ENCODE measurements at places on chromosomes 11 and 22.

- DNase-seq, result no peak
These were observed 6.6 kb upstream of the ASCL2 start for GRCh38 chr11:2277008-2277346.

- peak; percentile 65 for DNase-seq
These were observed 45.2 kb downstream of the PLAAT5 start for GRCh38 chr11:63445720-63446119.

DNA sequence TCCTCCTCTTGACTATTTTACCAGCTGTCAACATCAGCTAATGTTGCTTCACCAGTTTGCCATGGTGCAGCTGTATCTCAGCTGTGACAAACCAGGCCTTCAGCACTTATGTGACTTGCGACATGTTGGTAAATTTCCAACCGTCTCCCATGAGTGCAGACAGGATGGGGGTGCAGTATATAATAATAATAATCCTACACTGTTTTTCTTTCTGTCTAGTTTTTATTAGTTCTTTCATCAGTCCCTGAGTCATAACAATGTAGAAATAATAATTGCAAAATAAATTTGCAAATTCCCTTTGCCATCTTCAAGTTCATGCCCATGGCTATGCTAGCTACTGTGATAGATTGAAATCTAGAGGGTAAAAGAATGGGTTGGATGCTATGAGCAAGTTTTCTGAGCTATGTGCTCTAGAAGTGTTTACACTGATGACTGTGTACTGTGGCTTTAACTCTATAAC, 4.9 kb downstream of the MMP13 start:
- DNase-seq, result peak; percentile 28

DNA sequence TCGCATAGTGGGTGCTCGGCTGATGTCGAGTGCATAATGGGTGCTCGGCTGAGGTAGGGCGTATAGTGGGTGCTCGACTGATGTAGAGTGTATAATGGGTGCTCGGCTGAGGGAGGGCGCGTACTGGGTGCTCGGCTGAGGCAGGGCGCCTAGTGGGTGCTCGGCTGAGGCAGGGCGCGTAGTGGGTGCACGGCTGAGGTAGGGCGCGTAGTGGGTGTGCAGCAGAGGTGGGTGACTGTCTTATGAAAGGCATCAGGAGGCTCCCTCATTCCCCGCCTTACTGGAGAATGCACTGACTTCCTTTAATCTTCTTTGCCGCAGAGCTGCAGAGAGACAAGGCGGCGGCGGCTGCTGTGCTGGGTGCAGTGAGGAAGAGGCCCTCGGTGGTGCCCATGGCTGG, 33.8 kb downstream of the ARHGAP8 start:
- DNase-seq, result no peak

DNA sequence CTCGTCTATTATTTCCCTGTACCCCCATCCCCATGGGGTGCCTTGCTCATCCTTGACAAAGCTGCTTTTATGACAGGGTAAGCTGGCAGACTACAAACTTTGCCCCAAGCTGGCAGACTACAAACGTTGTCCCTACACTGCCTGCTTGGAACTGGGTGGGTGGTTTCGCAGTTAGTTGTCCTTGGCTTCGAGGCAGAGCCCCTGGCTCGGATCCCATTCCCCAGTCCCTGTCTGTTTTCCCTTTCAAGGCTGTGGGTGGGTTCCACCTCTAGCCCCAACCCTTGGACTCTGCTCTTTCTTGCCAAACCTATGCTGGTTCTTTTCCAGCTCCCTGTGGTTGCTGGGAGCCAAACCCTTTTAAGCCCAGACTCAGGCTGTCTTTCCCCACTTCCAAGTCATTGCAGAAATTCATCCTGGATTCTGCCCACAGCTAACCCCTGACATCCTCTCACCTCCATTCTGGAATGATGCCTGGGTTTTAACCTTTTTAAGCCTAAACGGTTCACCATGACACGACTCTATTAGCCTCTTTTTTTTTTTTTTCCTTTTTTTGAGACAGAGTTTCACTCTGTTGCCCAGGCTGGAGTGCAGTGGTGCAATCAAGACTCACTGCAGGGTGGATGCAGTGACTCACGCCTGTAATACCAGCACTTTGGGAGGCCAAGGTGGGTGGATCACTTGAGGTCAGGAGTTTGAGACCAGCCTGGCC, 9.2 kb upstream of the RBM14 start:
- peak; percentile 71 for DNase-seq

DNA sequence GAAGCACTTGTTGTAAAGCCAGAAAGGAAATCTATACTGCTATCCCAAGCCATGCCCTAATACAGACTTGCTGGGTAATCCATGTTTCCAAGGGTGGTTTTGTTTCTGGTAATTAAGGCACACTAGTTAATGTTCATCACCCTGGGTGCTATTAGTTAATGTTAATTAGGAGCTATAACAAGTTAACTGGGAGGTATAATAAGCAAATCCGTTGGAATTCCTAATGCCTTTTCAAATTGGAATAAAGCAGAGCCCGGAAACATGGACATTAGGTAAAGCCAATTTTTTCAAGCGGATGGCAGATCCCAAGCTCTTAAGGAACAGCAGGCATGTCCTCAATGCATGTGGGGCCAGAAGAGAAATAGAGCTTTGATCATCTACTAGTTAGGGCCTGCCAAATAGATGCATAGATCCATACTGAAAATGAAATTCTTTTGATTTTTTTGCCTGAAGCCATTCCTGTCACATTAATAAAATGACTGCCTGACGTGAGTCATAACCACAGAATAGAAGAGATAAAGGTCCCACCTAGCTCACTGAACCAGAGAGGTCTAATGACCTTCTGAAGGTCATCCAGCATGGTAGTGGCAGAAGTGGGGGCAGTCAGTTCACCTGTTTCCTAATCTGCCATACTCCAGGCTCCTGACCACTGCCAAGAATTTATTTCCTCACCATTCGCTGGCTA, 28.5 kb upstream of the CCDC34 start:
- no peak for DNase-seq

GRCh38 chr11:11898648-11899047, 56.9 kb downstream of the USP47 start:
- DNase-seq, result no peak

- peak; percentile 9 for DNase-seq
These were observed 16.3 kb downstream of the PPFIBP2 start for GRCh38 chr11:7530013-7530640.

- DNase-seq, result peak; percentile 37
These were observed 8.0 kb downstream of the PHLDB1 start for GRCh38 chr11:118615282-118615975.

GRCh38 chr11:65314501-65315203, at the start of gene CDC42EP2:
Gene CDC42EP2 (plus strand): TSS chr11:65314866. CDS start chr11:65320899, 6,033 bp downstream.
- peak; percentile 89 for DNase-seq

DNA sequence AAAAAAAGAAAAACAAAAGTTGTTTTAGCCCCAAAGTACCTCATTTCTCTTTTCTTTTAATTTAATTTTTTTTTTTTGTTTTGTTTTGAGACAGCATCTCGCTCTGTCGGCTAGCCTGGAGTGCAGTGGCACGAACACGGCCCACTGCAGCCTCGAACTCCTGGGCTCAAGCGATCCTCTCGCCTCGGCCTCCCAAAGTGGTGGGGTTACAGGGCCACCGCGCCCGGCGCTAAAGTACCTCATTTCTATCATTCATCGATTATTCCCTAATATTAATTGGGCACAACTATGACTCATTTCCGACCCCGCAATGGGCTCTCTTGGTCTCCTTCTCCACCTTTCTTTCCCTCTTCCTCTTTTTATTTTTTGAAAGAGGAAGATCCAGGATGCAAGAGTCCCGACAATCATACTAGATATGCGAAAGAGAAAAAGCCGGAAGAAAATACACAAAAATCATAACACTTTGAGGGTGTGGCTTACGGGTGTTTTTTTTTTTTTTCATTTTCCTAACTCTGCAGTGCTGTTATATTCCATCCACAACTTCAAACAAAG, 475 bp upstream of the AIP start:
- DNase-seq, result no peak

DNA sequence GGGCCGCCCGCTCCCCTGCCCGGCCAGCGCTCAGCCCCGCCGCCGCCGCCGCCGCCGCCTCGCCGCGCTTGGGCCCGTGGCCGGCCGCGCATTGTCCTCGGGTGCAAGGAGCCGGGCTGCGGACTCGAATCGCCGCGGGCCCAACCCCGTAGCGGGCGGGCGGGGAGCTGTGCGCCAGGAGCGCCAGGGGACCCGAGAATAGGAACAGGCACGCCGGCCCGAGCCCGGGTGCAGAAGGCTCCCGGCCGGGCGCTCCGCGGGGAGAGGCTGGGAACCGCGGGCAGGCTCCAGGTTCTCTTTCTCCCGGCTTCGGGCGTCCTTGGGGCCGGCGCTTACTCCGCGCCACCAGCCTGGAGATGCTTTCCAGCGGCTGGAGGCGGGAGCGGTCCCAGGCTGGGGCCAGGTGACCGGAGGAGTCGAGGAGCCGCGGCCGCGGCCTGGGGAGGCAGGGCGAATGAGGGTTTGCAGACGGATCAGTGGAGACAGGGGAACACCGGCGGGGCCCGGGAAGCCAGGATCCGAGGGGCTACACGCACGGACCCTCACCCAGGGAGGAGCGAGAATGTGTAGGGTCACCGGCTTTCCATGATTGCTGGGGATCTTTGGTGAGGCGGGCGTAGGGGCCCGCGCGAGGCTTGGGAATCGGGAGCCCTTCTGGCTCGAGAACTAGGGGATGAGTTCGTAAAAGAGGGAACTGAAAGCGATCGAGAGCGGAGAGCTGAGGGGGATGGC, 726 bp downstream of the PKNOX2 start:
- peak; percentile 45 for DNase-seq

DNA sequence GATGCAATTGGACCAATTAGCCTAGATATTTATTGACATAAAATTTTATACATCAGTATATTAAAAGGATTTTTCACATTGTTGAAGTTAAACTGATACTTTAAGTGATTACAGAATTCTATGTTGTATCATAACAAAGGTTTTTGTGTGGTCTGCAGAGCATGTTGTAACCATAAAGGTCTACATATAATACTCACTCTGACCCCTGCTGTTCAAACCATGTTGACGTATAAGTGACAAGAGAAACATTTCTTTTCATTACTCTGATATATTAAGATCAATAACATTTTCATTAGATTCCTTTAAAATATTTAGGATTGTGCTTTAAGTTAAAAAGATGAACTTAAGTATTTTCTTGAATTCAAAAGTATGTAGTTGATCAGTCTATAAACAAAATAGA, 63.9 kb downstream of the GAS2 start:
- no peak for DNase-seq

DNA sequence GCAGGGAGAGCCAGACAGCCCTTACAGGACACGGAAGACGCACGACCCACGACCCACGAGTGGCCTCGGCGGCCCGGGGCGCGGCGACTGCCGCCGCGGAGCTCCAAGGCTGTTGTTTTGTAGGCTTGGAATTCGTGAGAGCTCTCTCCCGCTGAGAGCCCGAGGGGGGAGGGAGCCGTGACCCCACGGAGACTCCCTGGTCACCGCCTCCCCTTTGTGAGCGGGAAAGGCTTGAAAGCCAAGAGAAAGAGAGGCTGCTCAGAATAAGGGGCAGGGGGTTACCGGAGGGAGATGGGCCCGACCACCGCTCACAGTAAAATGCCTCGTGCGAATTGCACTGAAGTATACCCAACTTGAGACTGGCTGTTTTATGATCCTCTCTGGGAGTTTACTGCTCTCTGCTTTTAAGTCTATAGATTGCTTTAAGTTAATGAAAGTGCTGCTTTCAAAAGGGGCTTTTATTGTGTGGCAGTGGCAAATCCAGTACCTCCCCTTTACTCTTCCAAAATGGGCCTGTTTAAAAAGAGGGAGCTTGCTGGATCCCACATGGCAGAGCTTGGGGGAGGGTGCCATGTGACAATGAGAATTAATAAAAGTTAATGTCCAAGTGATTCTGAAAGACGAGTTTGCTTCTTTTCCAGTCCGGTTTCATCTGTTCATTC, 2.9 kb downstream of the PKNOX2 start:
- DNase-seq, result peak; percentile 51

DNA sequence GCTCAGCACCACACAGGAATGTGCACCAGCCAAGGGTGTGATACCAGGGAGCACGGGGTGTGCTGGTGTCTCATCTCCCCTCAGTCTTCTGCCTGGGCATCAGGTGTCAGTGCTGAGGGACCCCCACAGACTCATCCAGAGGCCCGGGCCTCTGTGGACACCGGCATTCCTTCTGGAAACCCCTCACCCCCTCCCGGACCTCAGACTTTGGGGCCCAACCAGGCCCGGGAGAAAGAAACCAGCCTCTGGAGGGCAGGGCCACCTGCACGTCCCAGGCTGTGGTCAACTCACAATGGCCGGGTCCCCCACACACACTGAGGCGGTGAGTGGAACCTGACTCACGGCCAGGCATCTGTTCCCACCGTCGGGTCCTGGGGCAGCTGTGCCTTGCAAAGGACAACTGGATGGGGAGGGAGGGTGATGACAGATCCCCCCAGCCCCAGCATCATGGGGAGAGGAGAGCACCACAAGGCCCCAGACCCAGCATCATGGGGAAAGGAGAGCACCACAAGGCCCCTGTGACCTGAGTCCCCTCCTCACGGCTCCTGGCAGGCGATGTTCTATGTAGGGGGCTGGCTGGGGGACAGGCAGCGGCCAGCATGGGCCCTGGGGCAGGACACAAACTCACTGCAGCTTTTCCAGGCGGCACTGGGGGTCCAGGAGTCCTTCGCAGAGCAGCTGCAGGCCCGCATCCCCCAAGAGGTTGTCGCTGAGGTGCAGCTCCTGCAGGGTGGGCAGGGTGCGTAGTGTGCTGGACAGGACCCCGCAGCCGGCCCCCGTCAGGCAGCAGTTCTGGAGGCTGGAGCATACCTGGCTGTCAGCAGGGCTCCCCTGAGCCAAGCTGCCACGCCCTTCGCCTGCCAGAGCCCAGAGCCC, 7.6 kb downstream of the RNH1 start:
- no peak for DNase-seq

DNA sequence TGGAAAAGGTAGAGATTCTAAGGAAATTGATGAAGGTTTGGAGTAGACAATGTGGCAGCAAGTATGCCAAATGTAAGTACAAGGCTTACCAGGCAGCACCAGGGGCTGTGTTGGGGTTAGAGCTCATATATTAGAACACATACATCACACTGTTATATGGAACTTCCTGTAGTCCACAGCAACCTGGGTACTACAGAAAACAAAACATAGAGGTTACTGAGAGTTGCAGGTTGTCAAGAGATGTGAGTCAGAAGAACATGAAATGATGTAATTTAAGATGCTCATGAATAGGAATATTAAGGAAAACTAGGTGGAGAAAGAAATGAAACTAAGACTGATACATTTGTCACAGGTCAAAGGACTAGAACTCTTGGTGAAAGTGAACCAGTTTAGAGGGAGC, 22.0 kb downstream of the FAT3 start:
- DNase-seq, result no peak

- no peak for DNase-seq
These were observed 7.5 kb downstream of the MCAM start for GRCh38 chr11:119309411-119309810.

DNA sequence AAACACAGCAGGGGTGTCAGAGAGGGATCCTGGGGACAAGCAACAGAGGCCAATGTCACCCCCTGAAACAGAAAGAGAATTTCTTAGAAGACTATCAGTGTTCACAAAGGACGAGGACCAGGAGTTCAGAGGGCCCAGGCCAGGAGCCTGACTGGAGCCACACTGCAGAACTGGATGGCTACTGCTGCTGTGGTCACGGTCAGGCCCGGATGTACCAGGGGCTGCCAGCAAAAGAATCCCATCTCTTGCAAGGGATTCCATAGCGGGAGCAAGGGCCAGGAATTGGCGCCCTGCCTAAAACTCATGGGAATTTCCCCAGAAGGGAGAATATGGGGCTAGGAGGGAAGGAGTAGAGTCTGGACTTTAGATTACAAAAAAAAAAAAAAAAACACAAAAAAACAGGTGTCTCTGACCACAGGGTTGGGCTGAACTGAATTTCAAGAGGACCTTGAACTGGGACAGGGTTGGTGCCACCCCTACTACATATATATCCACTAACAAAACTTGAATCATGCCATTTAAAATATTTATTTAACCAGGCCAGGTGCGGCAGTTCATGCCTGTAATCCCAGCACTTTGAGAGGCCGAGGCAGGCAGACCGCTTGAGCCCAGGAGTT, 15.7 kb upstream of the KCTD14 start:
- no peak for DNase-seq

All from iris pigment epithelial cell (primary cell).